ENCODE measurements at places on chromosomes 7 and 10.

- no peak for DNase-seq
These were observed 19.1 kb downstream of the UBTD1 start for GRCh38 chr10:97517778-97518300.

- DNase-seq, result no peak
These were observed 47.7 kb upstream of the ZNF479 start for GRCh38 chr7:57179776-57180415.

GRCh38 chr7:418636-419280, 100.9 kb downstream of the PDGFA start:
- DNase-seq, result no peak

DNA sequence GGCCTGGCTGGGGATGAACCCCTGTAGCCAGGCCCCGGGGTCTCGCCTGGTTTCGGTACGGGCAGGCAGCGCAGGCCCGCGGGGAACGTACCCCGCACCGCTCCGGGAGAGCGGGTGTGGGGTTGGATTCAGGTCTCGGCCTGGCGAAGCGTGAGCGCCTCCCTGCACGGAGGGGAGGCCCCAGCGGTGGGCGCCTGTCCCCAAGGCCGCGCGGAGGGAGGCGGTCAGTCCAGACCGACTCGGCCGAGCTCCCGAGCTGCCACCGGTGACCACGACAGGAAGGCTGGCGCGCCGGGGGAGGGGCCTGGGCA, 378 bp upstream of the INPP5F start:
- no peak for DNase-seq

- DNase-seq, result peak; percentile 6
These were observed 17.7 kb downstream of the CLIP2 start for GRCh38 chr7:74306730-74307469.

- DNase-seq, result no peak
These were observed 114.1 kb upstream of the ZMIZ1 start for GRCh38 chr10:78954689-78955088.

DNA sequence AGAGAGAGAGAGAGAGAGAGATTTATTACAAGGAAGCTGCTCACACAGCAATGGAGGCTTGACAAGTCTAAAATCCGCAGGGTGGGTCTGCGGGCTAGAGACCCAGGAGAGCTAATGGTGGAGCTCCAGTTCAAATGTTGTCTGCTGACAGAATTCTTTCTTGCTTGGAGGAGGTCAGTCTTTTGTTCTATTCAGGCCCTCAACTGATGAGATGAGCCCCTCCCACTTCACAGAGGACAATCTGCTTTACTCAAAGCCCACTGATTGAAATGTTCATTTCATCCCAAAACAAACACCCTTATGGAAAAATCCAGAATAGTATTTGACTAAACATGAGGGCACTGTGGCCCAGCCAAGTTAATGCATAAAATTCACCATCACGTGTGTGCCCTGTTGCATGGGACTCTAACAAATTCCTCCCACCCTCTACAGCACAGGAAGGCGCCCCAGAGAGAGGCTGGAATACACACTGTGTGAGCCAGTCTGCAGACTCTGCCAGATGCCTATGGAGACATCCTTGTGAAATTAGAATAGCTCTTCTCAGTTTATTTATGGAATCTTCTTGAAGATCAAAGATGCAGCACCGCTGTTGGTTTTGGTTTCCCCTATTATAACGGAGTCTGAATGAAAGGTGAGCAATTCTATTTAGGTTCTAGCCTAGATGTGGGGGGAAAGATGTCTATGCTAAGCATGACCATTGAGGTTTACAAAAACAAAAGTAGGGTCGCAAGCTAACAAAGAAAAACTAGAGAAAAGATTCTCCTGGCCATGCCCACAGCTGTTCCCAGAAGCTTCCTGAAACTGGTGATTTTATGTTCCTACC, 123.0 kb upstream of the SFMBT2 start:
- no peak for DNase-seq

- peak; percentile 48 for DNase-seq
These were observed 88.0 kb upstream of the PRSS58 start for GRCh38 chr7:142345811-142346210.

GRCh38 chr10:3425716-3426115, 253.1 kb upstream of the PITRM1 start:
- DNase-seq, result no peak

GRCh38 chr10:29790207-29790606, 155.4 kb upstream of the SVIL start:
- no peak for DNase-seq

DNA sequence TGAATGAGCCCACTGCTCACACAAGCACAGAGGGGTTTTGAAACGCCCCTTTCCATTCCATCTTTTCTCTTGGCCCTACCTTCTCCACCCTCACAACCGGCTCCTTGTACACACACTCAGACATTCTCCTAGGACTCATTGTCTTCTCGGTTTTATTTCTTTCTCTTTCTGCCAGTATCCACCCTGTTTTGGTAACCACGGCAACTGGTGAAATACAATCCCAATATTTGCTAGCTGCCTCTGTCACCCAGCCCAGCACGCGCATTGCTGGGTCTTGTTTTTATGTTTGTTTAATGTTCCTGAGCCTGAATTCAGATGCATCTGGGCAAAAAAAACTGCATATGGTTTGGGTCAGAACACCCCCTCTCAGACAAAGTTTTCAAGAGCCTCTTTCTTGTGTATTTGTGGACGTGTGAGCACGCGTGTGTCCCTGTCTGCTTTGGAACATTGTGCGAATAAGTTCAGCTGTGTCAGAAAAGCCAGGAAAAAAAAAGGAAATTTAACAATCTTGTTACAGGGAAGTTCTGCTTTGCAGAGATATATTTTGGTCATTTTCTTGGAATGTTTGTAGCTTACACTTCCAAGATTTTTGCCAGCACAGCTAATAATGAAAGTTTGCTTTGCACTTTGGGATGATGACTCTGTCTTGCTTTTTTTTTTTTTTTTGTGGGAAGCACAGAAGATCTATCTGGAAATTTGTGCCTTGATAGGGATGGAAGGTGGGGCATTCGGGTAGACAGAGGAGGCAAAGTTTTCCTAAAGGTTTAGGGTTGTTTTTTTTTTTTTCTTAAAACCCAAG, 225.9 kb downstream of the TRIL start:
- DNase-seq, result no peak

GRCh38 chr7:66140924-66141323, 26.3 kb downstream of the CRCP start:
- no peak for DNase-seq

GRCh38 chr7:71363627-71364026, 231.7 kb downstream of the GALNT17 start:
- DNase-seq, result no peak

- DNase-seq, result no peak
These were observed 912.6 kb downstream of the GATA3 start for GRCh38 chr10:8967061-8967460.

GRCh38 chr10:82821043-82821442, 946.0 kb downstream of the NRG3 start:
- DNase-seq, result no peak

DNA sequence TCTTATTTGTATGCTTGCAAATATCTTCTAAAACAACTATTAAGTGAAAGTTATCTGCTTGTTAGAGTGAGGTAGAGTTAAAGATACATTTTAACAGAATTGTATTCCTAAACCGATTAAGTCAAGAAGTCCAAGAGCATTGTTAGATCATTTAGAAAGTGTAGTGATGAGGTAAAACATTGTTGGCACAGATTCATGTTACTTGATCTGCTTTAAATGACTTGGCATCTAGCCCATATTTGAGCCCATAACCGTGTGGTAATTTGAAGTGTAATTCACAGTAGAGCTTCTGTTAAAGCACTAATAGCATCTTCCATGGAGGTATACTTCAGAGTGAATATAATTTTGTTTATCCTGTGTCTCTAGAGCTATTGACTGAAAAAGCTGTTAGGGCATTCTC, 62.1 kb downstream of the PTEN start:
- no peak for DNase-seq

- no peak for DNase-seq
These were observed 5.6 kb upstream of the IFIT2 start for GRCh38 chr10:89296220-89296648.

DNA sequence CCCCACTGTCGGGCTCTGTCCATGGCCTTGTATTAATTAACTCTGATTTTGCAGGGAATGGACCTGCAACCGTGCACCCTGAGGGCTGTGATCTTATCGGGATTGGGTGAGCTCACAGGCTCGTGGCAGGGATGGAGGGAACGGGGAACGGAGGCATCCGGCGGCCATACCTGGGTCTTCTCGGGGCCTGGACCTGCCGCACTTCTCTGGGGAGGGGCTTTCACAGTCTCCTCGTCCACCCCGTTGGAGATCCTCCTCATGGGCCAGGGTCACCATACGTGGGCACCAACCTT, 57.5 kb upstream of the SHH start:
- DNase-seq, result no peak
